CD4-positive, alpha-beta T cell treated with Interleukin-4 for 1 hour (primary cell): ENCODE measurements at places on chromosomes 2 and 18.

DNA sequence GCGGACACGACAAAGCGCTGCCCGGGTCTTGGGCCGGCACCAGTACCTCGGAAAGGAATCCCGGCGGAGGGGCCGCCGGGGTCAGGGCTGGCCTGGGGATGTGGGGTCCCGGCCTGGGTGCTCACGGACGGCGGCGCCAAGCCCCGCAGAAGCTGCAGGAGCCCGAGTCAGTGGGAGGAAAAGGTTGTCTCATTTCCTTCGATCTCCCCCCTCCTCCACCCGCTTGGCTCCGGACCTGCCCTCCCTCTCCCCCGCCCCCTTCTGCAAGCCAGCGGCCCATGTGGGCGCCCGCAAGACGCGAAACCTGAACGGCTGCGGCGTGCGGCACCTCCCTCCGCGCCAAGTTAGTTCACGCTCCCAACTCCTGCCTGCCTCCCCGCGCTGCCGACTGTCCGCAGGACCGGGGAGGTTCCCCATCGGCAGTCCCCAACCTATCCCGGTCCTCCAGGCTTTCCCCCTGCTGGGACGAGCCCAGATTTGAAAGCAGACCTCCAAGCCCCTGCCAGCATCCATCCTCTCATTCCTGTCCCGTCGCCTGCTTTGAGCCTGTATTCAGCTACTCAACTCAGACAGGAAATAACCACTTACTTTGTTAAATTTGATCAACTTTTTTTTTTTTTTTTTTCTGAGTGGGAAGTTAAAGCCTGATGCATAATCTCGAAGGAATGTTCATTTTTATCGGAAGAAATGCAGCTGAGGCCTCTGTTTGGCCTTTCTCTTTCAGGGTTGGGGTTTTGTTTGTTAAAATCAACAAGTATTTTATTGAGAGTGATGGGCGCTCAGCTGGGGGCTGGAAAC lies at the start of gene EVA1A:
EVA1A (minus strand) TSS at position 172 of the 798 bp plus-strand sequence. CDS start 42,799 bp downstream, outside the sequence.
- DNase-seq: no peak

GRCh38 chr2:157468931-157469708 lies 25.2 kb upstream of the CYTIP start:
- peak; percentile 69 for DNase-seq

DNA sequence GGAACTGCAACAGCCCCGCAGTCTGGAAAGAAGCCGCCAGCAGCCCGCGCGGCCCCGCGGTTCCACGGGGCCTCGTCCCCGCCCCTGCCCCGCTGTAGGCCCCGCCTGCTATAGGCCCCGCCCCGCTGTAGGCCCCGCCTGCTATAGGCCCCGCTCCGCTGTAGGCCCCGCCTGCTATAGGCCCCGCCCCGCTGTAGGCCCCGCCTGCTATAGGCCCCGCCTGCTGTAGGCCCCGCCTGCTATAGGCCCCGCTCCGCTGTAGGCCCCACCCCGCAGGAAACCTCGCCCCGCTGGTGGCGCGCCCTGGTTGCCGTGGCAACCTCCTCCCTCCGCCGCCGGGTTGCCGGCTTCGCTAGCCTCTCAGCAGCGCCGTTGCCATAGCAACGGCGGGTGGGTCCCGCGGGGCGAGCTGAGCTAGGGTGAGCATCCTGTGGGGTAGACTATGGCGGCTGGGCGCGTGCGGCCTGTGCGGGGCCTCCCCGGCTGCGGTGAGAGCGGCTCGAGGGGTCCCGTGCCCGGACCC lies 12.2 kb upstream of the KIF1A start:
- DNase-seq: peak; percentile 98

GRCh38 chr2:76298041-76298440 lies 587.3 kb upstream of the GCFC2 start:
- DNase-seq: no peak
